ENCODE measurements at places on chromosomes 5 and 9.

DNA sequence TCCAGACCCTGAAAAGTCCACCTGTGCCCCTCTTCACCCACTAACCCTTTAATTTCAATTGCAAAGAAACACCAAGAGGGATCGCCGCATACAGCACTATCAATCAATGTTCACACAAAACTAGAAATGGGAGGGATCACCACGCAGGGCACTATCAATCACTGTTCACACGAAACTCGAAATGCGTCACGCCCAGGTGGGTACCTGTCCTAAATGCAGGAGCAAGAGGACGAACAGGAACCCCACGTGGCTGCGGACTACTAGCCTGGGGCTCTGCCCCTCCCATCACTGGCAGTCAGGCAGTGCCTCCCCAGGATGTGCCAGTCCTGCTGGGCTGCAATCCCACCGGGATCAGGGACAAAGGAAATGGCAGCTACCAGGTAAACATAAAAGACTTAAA, 28.2 kb downstream of the RASGEF1C start:
- DNase-seq, result no peak

GRCh38 chr5:83527221-83527620, 55.7 kb downstream of the VCAN start:
- no peak for DNase-seq

DNA sequence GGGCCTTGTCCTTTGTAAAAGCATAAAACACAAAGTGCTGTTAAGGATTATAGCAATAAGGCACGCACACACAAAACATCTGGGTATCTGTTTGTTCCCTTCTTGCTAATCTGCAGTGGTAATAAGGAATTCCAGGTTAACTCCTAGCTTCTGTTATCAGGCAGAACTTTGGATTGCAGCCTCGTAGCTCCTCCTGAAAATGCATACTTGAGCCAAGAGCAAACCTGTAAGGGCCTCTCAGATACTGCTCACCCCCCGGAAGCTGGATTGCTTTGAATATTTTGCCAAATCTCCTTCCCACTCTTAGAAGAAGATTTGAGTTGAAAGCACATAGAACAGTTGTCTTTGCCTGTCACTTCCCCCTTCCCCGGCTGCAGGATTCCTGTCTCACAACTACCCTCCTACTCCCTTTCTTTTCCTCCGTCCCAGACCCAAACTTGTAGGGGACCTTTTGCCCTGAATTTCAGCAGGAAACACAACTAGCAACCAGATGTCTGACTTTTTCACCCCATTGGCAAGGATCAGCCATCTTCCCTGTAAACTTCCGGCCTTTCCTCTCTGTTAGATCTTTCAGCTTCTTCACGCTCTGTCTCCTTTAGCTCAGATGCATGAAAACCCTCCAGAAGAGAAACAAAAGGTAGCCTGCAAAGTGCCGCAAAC, 28.2 kb upstream of the SMAD5 start:
- DNase-seq, result no peak

GRCh38 chr9:15086156-15086763, 176.0 kb upstream of the FREM1 start:
- no peak for DNase-seq

- DNase-seq, result peak; percentile 41
Measured at GRCh38 chr5:138466900-138467710, 1.8 kb downstream of the EGR1 start.

DNA sequence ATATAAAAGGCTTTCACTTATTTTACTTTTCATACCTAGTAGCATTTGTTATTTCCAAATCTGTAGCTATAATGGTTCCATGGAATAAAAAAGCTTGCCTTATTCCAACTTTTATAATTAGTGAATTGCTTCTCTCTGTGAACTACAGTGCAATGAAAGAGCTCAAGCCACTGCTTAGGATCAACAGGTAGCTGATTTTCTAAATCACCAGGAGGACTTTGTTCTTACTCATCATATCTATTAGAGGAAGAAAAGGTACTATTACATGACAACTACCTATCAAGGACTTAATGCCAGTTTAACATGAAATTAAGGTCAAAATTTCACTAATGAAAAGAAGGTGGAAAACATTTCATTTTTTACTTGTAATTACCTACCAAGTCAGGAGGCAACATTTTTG, 414.6 kb downstream of the BNC2 start:
- no peak for DNase-seq

GRCh38 chr5:142537938-142538337, 148.0 kb downstream of the FGF1 start:
- DNase-seq, result no peak

DNA sequence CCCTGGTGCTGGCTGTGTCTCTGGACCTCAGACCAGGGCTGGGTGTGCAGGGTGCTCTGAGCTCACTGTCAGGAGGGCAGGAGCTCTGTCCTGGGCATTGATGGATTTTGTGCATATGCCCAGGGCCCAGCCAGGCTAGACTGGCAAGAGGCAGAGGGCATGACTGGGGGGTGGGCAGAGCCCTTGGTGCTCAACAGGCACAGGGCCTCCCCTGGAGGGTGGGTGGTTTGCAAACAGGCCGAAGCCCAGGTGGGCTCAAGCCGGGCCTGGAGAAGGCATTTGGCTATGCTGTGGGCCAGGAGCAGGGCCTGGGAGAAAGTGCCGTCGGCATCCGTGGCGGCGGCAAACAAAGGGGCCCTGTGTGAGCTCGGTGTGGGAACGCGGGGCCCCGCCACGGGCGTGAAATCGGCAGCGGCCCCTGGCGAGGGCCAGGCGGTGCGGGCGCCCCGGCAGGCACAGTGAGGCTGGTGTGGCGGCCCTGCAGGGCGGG, 1.9 kb upstream of the NRARP start:
- no peak for DNase-seq
